ENCODE measurements at places on chromosomes 3 and 15.
A peak's percentile ranks its signal among the peaks of the same experiment; 100 is the strongest.

GRCh38 chr15:70492240-70493177 is 270.8 kb downstream of the UACA start:
- peak; percentile 67 for DNase-seq

- no peak for DNase-seq
These were observed 11.2 kb downstream of the PTH1R start for GRCh38 chr3:46888705-46889104.

DNA sequence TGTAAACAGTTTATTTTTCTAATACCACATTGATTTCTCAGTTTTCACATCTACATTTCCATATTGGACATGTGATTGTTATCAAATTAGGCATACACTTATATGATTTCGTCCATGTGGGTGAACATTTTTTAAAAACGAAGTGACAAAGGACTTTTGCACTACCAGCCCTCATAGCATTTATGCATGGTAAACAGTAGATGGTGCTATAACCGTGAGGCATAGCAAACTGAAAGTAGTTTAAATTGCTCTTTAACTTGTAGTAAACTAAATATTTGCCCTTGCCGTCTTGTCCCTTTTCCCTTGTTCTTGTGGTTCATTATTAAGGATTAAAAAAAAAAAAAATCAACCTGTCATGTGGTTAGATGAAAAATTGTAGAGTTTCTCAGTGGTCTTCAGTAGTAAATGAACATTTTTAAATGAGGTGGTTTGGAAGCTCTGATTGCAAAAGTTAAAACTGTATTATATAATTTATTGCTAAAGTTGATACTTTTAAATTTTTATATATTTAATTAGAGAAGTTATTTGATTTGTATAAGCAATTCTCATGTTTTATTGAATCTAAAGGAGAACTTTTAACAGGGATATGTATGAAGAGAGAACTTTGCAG is 24.0 kb downstream of the STX19 start:
- peak; percentile 38 for DNase-seq

- peak; percentile 26 for DNase-seq
These were observed 74.7 kb upstream of the ATP10A start for GRCh38 chr15:25937796-25938195.
